Activated T-cell treated with anti-CD3 and anti-CD28 coated beads, Interleukin-2, amount 50 U/mL, for 1 hour (primary cell): ENCODE measurements at places on chromosomes 2 and 18.

DNA sequence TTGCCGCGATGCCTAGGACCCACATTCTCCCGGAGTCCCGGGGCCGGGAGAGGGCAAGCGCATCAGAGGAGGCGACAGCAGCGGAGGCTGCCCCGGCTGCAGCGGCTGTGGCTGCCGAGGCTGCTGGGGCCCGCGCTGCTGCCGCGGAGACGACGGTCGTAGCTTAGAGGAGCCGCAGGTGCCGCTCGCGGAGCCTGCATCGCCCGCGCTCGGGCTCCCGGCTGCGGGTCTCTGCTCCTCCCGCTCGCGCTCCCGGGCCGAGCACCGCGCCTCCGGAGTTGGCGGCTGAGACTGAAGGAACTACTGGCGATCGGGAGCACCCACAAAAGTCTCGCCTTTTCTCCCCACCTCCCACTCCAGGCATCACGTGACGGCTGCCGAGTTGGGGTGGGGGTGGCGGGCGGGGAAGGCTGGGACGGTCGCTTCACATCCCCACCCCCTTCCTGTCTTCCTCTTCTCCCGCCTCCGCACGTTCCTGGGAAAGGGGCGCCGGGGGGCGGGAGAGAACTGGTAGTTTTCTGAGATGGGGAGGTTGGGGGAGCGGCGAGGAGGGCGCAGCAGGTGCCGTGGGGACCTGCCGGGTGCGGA is at the start of gene LYPD1:
LYPD1 (minus strand) TSS at position 298 of the 588 bp plus-strand sequence; CDS start at position 25, 273 bp downstream.
- DNase-seq = no peak

DNA sequence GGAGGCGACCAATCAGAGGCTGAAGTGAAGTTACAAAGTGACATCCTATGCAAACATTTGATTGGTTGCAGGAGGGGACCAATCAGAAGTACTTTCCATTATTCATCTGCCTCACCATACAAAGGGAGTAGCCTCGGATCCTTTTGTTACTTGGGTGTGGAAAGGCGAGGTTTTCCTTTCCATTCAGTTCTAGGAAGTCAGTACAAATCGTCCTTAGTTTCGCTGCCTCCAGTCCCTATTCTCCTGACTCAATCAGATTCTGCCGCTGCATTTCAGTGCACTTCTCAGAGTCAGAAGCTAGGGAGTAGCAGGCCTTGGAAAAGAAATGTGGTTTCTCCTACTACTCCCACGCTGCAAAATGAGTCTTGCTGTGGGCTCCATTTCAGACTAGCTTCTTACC is 149.4 kb downstream of the DTNA start:
- no peak for DNase-seq

DNA sequence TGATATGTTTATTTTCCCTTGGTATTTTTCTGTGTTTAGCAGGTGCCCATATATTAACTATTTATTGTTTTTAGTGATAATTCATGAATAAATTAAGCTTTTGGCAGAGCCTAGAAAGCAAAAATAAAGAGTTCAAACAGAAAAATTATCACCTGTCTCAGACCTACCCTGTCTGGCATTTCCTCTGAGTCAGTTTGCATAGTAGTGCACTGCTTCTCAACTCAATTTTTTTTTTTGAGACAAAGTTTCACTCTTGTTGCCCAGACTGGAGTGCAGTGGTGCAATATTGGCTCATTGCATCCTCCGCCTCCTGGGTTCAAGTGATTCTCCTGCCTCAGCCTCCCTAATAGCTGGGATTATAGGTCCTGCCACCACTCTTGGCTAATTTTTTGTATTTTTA is 793.9 kb downstream of the SUCLG1 start:
- no peak for DNase-seq

DNA sequence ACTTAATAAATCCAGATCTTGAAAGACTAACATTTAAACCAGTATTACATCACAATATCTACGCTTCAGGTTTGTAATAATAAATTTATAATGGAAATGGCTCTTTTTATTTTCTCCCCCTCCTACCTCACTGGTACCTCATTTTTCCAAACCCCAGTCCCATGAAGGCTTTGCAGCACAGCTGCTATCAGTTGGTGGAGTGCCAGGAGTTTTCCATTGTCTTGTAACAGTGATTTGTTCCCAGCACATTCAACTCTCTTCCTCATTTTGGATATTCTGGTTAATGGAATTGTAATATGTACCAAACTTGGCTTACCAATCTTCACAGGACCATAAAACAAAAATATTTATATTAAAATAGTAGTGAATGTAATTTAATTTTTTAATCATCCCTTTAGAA is 91.2 kb downstream of the VRK2 start:
- DNase-seq = no peak

GRCh38 chr2:235661167-235661937 is 167.5 kb downstream of the AGAP1 start:
- DNase-seq = no peak
